ENCODE measurements at places on chromosomes 4 and X.

- no peak for DNase-seq
Observed at GRCh38 chrX:18701621-18702361, 5.7 kb upstream of the PPEF1 start.

DNA sequence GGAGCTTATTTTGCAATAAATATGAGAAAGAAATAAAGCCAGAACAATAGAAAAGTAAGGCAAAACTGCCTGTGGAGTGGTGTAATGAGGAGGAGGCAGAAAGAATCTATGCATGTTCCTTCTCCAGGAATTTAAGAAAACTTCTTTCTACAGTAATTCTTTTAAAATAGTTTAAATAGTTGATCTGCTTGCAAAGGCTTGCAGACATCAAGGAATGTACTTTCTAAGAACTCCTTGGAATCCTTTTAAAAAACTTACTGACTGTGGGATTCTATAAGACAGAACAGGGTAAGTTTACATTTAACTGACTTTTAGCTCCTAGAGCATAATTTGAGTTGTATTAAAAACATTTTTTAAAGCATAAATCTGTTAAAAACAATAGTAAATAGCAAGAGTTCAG, 63.2 kb upstream of the ALB start:
- DNase-seq = no peak

DNA sequence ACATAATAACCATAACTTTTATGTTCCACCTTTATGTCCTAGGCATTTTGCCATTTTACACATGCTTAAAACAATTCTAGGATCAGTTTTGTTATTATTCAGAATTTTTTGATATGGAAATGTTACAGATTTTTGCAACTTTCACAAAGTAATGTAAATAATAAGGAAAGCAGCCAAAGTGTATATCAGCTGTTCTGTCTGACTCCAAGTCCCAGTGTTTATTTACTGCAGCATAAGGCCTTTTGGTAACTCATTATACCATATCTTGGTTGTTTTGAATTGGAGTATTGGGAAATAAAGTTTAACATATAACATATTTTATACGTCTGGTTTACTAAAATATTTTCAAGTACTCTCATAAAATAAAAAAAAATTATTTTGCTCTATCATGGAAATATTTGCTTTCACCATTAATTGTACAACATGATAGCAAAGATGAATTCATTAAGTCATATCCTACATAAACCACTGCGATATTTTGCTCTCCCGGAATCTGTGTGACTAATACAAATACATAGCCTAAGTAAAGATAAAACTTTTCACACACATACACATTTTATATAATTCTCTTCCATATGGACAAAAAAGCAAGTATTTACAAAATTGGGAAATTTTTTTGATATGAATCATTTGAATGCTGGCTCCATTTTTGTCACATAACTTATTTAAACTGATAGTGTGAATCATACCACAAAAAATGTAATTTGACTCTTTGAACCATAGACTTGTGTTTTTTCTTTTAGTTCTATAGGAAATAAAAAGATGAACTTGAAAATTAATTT, 399.0 kb downstream of the PABPC4L start:
- DNase-seq = no peak

- DNase-seq = no peak
Observed at GRCh38 chr4:41611881-41612871, 74.2 kb downstream of the LIMCH1 start.

DNA sequence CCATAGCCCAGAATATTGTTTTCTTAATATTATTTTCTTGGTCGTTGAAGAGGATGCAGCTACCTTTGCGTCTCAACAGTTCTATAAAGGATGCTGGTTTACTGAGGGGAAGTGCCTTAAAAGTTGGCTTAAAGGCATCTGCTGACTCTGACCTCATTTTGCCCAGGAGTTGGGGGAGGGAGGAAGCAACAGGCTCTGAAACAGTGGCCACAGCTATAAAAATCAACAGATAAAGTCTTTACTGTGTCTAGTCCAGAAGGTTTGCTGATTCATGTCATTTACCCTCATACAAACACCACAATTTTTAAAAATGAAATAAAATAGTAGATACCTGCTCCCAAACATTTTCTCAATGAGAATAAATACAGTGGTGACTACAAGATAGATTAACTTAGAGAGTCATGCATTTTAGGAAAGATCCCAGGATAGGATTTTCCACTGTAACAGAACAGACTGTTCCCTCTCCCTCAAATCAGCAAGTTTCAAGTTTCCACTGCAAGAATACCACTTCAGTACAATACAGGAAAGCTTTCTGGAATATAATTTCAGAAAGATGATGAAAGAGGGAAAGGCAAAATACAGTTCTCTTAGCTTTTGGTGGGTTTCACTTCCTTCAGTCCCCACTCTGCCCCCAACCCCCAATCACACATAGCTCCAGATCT, 1.9 kb downstream of the PHKA1 start:
- no peak for DNase-seq

- DNase-seq = no peak
Observed at GRCh38 chr4:76459291-76459723, 24.3 kb downstream of the SHROOM3 start.

Measured in GM13976 (cell line).